ENCODE measurements at places on chromosomes 12 and 14. TPM values are rescaled to one million over a fixed set of nuclear protein-coding genes. Genes with fewer than 3 reads are reported as not detected.

NDUFA9 gene
- polyA plus RNA-seq = 118 TPM

LUM gene
- polyA plus RNA-seq = 87.5 TPM

LRTM2 gene
- polyA plus RNA-seq = 0.73 TPM

GDF3 gene
- 1.6 TPM for polyA plus RNA-seq

COCH gene
- polyA plus RNA-seq = 2.5 TPM

Measured in left renal cortex interstitium (tissue), 4 donors.